HL-60 (cell line): ENCODE measurements at places on chromosomes 7 and 10.

DNA sequence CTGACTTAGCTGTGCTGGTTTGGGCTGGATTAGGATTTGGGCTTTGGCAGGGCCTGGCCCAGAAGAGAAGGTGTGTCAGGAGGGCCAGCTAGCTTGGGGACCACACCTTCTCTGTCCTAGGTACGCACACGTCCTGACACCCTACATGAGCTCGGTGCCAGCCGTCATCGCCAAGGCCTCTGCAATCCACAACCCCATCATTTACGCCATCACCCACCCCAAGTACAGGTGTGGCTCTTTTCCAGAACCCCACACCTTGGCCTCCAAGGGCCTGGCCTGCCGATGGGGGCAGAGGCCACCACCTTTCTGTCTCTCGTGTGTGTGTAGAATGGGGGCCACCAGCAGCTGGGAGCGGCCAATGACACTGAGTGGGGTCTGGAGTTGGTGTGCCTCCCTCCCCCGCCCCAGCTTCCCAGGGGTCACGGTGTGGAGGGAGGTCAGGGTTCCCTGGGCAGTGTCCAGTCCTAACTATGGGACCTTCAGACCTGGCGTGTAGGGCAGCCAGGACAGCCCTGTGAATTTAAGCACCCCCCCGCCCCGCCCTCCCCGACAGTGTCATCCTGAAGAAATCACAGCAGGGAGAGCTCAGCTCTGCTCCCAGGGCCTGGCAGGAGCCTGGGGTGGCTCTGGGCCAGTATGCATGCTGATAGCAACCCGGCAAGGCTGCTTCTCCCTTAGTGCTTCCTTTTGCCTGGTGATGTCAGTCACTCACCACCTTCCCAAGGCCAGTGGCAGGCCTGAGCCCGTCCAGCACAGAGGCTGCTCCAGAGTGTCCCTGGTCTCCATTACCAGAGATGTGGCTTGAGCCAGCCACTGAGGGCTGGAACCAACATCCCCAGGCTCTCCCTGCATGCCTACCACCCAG, 6.9 kb upstream of the LDB3 start:
- no peak for DNase-seq

GRCh38 chr10:24272374-24272773, 63.4 kb downstream of the KIAA1217 start:
- no peak for DNase-seq

DNA sequence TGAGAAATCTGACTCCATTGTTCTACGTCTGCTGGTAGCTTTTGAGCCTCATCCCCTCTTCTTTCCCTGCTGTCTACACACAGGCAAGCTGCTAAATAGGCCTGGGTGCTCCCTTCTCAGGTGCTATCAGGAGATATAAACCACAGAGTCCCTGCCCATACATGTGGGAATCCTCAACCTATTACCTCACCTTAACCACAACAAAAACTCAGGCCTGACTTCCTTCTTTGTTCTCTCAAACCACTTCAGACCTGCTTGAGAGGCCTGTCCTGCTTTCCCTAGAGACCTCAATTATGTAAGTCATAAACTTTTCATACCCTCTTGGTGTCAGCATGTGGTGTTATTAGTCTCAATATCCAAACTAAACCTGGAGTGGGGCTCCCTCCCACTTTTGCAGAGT, 75.0 kb upstream of the MAGI2 start:
- no peak for DNase-seq

DNA sequence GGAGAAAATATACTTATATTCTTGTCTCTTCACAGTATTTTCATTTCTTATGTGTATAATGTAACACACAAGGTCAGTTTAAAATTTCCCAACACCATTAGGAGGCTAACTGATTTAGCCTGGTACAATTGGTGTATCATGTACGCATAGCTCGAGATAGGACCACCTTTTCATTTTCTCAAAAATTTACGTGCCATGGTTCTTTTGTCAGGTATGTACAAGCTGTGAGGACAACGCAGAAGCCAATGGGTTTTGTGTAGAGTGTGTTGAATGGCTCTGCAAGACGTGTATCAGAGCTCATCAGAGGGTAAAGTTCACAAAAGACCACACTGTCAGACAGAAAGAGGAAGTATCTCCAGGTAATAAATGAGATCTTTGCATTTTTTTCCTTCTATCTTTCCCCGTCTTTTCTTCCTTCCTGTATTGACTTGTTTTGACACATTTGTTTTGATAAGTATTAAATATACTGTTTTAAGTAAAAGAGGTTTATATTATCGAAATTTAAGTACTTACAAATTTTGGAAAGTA, 55.0 kb downstream of the TRIM24 start:
- DNase-seq: no peak

GRCh38 chr10:70478191-70479164, at the start of gene PALD1:
Gene PALD1, plus strand, starts transcription at chr10:70478767. Its CDS starts 47,185 bp downstream, at chr10:70525952.
- peak; percentile 67 for DNase-seq

DNA sequence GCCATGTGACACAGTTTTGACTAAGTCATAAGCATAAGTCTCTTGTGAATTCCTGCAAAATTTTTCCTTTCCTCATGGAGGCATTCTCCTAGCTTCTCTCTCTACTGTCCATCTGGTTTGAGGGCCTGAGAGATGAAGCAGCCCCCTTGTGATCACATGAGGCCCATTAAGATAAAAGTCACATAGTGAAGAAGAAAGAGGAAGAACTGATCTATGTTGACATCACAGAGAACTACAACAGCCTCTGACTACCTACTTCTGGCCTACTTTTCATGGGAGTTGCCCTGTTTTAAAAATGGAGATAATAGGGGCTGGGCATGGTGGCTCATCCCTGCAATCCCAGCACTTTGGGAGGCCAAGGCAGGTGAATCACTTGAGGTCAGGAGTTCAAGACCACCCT, 50.4 kb downstream of the TFEC start:
- no peak for DNase-seq

- DNase-seq: no peak
Measured at GRCh38 chr7:11540271-11540761, 291.7 kb downstream of the THSD7A start.

GRCh38 chr10:129055225-129055624, 411.8 kb upstream of the MGMT start:
- DNase-seq: no peak

- DNase-seq: no peak
Measured at GRCh38 chr7:39745320-39745719, 121.9 kb downstream of the RALA start.

DNA sequence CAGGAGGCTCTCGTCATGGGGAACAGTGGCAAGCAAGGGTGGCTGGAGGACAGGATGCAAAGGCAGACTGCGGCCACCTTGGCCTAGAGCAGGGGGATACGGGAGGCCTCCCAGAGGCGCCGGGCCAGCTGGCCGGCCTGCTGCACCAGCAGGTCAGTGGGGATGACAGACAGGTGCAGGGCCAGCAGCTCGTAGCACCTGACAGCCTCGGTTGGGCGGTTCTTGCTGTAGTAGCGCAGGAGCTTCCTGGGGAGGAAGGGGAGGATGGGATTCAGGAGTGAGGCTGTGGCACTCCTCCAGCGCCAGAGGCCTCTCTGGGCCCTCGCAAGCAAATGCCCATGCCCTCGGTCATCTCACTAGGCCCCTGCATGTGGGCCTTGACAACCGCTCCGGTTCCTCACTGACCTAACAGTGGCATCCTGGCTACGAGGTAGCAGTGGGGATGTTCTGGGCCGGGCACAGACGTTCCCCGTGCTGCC, 2.5 kb upstream of the PYROXD2 start:
- DNase-seq: no peak

DNA sequence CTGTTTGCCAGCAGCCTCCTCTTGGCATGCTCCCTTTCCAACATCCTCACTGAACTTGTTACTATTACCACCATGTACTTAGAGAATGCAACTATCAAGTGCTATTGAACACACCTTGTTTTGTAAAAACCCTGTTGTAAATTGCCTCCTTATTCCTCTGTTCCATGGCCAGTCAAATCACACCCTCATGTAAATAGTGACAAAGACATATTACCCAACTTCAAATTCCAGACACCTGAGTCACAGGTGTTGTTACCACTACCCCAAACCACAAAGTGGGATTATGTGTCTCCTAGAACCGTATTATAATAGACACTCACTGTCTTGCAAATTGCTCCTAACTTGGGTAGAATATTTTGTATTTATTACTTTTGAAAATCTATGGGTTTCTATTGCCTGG, 263.2 kb upstream of the C7orf33 start:
- no peak for DNase-seq

GRCh38 chr10:110455446-110455845, 42.3 kb upstream of the DUSP5 start:
- no peak for DNase-seq

GRCh38 chr7:45293295-45293942, 135.8 kb downstream of the RAMP3 start:
- DNase-seq: no peak

- DNase-seq: peak; percentile 18
Measured at GRCh38 chr7:139362981-139363380, 3.3 kb downstream of the LUC7L2 start.

GRCh38 chr7:143884969-143885559, 16.9 kb downstream of the TCAF1 start:
- DNase-seq: no peak

DNA sequence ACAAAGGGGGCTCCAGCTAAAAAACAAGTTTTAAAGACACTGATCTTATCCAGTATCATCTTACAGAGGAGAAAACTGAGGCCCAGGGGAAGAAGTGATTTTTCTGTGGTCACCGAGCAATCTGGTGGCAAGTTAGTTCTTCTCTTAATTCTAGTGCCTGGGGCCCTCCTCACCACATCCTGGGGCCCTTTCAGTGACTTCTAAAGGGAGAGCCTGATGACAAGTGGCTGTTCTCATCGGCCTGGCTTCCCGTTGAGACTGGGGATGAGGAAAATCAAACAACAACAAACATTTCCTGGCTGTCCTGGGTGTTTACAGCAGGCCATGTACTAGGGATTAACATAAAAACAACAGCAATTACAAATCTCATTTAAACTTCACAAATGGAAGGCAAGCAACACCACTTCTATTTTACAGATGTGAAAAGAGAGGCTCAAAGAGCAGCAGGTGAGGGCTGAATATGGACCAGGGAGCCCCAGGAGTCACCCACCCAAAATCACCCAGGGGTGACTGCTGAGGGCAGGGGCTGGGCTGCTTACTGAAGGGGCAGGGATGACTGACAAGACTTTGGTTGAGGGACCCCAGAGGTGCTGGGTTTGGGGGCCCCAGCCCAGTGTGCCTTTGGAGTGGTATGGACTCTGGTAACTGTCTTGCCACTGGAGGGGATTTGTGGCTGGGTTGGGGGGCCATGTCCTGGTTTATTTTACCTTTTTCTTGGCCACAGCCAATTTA, 24.7 kb upstream of the MTPAP start:
- no peak for DNase-seq

- DNase-seq: no peak
Measured at GRCh38 chr7:74606101-74606908, 51.2 kb upstream of the GTF2I start.

DNA sequence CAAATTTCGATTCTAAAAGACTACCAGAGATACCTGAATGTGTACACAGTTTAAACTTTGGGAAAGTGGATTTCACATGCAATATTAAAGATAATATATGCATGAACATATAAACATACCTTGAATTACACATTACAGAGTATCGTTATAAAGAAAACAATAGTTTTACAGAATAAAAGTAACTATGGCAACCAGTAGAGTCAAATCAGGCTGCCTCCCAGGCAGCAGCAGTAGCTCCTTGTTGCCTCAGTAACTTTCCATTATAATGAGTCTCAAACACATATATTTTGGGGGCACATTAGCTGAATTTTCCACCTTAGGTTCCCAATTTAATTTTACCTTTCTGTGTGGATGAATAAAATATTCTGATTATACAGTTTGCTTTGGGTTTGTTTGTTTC, 164.4 kb upstream of the FEZF1 start:
- DNase-seq: no peak

DNA sequence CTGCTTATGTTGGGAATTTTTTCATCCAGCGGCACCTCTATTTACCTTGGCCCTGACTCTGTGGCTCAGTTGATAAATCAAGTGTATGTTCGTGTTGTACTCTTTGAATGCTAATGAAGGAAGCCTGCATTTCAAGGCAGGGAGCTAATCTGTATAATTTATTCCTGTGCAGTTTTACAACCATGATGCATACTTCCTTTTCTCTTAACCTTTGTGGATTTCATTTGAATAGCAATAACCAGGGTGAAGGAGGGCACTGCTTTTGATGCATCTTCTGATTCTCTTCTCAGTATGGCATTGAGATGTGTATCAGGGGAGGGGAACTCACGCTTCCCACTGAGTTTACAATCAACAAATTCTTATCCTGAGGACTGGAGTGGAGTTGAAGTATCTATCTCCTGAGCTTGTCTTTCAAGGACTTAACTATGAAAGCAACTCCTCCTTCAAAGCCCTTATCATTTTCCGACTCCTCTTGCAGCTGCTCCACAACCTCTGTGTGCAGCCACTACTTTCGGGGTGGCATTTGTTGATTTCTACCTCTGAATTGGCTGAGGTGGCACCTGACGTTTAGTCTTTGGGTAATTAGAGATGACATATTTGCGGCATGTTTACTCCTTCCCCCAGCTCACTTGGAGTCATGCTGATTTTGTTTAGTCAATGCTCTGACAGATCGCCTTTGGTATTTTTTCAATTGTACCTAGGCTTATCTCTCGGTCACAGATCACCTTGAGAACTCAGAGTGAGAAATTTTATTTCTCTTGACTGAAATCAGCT, 275.2 kb downstream of the PHTF2 start:
- DNase-seq: no peak

DNA sequence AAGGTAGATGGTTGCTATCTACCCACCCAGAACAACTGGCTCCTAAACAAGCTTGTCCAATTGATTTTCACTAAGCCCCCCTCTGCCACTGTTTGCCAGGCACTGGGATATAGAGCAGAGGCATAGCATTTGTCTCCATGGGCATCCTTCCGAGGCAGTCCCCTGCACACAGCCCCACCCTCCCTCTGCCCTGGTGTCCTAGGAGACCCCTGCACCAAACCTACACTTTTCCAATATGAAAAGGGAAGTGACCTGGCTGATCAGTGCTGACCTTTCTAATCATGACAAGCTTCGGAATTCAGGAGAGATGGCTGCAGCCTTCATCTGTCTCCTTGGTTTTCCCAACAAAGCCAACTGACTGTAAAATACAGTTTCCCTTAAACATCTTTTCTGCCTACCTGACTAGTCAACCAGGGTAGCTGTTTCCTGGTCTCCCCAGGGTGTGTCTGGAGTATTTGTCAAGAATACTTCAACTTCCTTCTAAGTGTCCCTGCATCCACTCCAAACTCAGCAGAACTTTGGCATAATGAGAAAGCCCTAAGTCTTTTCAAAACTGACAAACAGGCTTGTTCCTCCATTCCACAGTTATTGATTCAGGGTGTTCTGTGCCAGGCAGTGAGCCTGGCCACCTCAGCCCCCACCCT, 7.6 kb upstream of the SLC18A3 start:
- no peak for DNase-seq

DNA sequence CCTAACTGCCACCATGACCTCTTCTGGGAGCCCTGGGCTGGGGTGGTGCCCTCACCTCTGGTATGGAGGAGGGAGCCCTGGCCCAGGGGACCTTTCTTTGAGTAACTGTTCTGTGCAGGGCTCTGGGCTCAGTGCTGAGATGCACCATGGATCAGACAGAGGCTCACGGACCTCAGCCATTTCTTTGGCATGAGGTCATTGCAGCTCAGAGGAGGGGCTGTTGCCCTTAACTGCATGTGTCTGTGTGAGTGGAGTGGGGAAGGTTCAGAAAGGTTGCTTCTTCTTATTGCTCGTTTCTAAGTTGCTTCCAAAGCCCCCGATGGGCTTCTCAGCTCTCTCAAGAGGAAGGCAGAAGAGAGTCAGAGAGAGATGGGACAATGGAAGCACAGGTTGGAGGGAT, 233.9 kb downstream of the RPS24 start:
- DNase-seq: no peak
